Neural progenitor cell (in vitro differentiated cells): ENCODE measurements at places on chromosomes 4 and X.

- DNase-seq = no peak
Observed at GRCh38 chr4:72817012-72817411, 248.0 kb upstream of the ADAMTS3 start.

DNA sequence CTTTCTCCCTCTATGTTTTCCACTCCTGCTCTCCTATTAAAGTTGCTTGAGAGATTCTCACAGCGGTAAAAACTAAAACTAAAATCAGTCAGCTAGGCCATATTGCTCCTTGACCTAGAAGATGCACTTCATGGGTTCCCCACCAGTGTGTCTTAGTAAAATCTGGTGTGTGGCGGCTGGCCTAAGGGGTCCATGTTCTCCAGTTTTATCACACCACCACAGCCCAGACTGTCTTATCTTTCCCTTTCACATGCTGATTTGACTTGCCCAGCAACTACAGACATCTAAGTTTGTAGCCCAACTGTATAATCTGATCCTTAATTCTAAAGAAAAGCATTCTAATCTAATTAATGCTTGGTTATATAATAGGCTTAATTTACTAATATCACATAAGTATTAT is 68.0 kb downstream of the ATP8A1 start:
- DNase-seq = no peak

- no peak for DNase-seq
Observed at GRCh38 chr4:25859429-25860148, 3.2 kb downstream of the SEL1L3 start.

- no peak for DNase-seq
Observed at GRCh38 chrX:45788315-45788714, 587.6 kb upstream of the DIPK2B start.

DNA sequence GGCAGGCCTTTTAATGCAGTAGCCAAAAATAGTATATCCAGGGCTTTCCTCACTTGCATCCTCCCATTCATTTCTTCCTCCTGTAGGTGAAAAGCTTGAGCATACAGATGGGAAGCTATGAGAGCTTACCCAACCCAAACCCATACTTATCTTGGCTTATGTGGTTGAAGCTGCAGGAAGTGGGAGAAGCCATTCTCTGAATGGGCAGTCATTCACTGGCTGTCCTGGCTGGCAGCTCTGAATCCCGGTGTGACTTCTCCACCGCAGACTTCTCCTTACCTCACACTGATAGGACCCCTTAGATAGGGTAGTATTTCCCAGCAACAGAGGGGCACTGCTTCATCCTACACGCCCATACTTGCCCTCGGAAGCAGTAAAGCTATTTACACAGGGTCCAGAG is 125.4 kb downstream of the AMMECR1 start:
- no peak for DNase-seq

DNA sequence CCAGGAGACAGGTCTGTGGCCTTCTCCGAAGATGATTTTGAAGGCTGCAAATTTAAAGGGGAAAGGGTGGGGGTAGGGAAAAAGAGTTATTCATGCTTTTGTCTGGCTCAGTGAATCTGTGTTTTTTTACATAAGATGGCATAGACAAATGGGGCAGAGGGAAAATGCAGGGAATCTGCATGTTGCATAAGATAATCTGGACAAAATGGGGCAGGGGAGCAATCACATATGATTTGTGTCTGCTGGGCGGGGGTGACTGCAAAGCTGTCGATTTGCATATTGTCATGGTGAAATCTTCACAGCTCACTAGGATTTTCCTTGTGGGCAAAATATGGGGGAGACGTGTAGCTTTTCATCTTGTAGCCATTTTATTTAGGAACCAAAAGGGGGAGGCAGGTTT is 29.4 kb upstream of the GYG2 start:
- no peak for DNase-seq

- no peak for DNase-seq
Observed at GRCh38 chrX:123976706-123977316, 15.3 kb downstream of the STAG2 start.

DNA sequence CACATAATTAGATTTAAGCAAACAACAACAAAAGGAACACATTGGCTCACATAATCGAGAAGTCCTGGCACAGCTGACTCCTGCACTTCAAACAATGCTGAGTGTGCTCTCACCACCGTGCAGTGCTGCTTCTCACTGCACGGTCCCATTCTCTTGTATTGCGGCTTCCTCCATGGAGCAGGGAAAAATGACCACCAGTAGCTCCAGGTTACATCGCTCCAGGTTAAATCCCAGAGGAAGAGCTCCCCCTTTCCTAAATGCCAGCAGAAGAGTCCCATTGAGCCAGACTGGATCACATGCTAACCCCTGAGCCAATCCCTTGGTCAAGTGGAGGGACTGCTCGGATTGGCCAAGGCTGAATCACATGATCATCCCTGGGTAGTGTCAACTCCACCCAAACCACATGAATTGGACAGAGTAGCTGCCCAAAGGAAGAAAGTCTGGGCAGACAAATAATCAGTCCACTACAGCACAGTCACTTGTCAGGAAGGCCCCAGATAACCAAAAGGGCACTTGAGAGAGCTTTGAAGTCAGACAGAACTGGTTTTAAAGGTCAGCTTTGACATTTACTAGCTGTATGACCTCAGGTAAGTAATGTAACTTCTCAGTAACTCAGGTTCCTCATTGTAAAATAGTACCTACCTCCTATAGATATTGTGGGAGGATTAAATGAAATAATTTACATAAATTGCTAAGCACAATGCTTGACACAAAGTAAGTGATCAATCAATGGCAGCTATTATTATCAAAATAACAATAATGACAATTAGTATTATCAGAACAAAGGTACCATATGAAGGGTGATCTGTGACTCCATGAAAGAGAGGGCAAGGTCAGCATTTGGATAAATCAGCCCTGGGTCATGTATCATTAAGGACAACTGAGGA is 14.3 kb downstream of the TEC start:
- DNase-seq = no peak
